Activated CD4-positive, alpha-beta T cell treated with anti-CD3 and anti-CD28 coated beads for 24 hours (primary cell): ENCODE measurements at places on chromosomes 7 and 10.

DNA sequence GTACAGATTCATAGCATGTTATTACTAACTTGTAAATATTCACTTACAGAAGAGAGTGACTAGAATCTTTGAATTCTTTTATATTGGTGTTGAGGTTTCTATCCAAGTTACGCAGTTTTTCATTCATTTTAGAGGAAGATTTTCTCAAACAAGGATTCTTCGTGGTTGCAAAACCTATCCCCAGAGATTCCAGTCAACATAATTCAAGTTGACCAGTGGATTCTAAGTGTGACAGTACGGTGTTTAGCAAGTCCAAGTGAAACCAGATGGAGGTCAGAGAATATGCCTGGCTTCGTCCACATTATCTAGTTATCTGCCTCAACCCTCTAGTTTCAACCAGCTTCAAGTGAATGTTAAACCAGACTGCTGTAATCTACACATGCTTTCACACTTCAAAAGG, 131.9 kb downstream of the SDK1 start:
- DNase-seq = no peak

DNA sequence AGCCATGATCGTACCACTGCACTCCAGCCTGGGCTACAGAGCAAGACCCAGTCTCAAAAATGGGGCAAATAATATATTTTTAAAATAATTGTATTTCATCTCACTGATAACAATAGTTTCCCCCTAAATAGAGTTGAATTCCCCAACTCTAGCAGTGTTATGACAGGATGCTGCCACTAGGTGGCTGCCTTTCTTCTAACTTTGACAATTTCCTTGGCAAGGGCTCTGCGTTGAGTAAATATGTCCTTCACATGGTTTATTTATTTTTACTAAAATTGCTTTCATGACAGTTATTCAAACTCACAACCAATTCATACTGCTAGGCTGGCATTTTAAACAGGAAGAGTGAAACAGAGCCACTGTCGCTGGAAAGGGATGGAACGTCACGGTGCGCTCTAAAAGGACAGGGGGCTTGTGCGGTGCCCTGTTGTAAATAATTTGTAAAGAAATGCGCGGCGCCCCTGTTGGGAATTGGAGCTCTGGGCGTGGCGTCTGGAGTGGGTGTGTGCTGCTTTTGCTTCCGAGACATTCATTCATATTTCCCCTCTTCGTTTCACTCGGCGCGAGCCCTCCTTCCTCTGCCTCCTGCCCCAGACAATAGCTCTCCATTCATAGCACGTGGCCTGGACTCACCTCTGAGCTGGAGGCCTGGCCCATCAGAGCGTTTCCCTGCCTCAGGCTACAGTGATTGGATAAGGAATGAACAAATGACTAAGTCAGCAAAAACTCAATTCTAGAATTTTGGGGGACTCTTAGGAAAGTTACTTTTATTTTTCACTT, 20.5 kb upstream of the PITRM1 start:
- DNase-seq = no peak

- no peak for DNase-seq
Observed at GRCh38 chr10:61325223-61325960, 127.8 kb downstream of the TMEM26 start.

DNA sequence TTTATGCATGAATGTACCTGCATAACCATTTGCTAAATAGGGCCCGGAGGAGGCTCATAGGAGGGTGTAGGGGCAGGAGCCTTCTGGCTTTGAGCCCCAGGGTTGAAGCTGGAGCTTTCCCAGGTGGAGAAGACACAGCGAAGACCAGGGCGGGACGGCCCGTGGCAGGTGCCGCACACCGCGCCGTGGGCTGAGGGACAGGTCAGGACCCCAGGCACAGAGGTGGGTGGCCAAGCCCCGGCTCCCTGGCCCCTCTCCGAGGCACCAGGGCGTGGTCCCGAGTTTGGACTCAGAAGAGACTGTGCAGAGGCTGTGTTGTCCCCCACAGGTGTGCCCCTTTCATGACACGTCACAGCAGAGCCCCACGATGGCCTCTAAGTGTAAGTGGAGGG, 56.5 kb downstream of the PWWP2B start:
- DNase-seq = no peak

DNA sequence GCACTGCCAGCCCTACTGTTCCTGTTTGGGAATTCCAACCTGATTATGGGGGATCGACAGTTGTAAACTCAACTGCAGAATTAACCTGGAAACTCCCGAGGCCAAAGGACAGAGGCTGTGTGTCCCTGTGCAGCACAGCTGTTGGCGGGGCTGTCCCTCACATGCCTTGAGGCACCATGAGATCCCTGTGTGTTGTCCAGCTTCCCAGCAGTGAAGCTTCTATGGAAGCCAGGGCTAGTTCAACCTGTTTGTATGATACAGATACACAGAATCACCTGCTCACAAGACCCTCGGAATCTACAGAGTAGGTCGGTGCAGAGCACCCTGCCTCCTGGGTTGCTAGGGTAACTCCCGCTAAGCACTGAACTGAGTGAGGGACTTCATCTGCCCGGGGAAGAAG, 61.0 kb upstream of the EFCAB10 start:
- no peak for DNase-seq

DNA sequence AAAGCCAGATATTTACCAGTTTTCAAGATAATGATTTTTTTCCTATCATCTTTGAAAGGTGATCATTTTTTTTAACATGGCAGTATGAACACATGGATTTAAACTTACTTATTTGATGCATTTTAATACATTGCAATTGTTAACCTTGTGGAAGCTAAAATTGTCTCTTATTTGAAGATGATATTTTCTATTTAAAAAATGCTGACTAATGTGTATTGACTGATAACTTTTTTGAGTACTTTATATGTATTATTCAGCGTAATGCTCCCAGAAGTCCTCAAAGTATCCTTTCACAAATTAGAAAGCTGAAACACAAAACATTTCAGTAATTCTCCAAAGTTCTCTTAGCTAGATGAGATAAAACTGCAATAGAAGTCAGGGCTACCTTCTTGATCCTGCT, 677.3 kb downstream of the NRG3 start:
- no peak for DNase-seq

DNA sequence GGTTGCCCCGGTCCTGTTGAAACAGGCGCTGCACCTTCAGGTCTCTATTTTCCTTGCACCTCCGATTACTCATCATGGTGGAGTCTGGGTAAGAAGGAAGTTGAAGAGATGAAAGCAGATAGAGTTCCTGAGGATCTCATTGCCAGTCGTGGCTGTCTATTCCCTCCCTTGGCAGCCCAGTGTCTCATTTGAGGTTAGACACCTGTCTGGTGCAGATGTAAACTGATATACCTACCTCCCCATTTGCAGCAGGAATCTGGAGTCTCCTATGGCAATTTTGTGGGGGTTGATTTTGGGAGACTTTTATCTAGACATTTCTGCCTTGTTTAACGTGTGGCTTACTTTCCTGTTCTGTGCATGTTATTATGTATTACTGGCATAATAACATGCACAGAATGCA, 212.1 kb downstream of the BICC1 start:
- DNase-seq = no peak

- no peak for DNase-seq
Observed at GRCh38 chr7:128407751-128408708, 1.8 kb downstream of the IMPDH1 start.

- no peak for DNase-seq
Observed at GRCh38 chr10:127349737-127350136, 153.3 kb upstream of the INSYN2A start.

GRCh38 chr7:73773700-73774517, 3.8 kb upstream of the CLDN3 start:
- DNase-seq = no peak
